ENCODE measurements at places on chromosomes 11 and 22.

GRCh38 chr11:18774801-18775200 is 16.8 kb downstream of the PTPN5 start:
- DNase-seq: no peak

DNA sequence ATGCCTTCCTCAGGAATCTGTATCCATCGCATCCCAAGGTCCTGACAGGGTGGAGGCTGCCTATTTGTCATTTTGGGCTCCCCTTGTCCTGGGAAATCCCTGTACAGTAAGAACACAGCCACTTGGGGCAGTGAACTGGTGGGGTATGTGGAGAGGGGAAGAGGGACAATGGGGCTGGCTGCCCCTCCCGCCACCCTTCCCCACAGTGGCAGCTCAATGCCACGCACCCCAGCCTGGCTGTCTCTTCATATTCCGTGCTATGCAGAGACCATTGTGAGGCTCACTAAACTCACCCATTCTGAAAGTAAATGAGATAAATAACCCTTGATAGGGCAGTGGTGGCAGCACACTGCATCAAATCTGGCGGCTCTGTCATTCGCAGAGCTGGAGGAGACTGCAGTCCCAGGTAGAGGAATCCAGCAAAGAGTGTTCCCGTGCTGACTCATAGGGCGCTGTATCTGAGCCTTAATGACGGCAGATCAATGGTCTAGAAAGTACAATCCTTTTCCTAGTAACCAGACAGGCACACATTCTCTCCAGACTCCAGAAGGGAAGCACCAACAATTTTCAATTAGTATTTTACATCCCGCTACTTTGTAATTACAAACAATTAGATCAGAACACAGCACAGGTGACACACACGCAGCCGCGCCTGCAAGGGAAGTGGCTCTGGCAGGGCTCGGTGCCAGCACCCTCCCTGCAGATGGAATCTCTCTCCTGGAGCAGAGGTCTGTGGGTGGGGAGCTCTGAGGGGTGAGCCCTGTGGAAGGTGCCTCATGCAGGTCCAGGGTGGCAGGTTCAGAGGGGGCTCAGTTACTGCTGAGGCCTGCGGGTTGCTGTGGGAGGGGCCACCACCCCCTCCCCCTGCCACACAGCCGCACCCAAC is 167.9 kb upstream of the B3GAT1 start:
- no peak for DNase-seq

GRCh38 chr11:27231530-27231929 is 131.5 kb downstream of the CCDC34 start:
- no peak for DNase-seq

DNA sequence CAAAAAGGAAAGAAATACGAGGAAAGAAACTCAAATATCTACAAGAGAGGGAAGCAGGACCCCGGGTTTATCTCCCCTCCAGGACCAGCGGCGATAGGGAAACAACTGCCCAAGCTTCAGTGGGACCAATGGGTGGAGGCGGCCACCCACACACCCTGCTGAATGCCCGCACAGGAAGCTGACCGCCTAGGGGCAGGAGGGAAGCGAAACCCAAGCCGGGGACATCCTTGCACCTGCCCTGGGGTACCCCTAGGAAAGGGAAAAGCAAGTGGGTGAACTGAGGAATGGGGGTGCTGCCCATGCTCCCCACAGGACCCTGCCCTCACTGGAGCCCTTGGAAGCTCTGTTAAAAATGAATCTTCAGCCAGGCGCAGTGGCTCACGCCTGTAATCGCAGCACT is 27.6 kb upstream of the HMOX1 start:
- DNase-seq: no peak

DNA sequence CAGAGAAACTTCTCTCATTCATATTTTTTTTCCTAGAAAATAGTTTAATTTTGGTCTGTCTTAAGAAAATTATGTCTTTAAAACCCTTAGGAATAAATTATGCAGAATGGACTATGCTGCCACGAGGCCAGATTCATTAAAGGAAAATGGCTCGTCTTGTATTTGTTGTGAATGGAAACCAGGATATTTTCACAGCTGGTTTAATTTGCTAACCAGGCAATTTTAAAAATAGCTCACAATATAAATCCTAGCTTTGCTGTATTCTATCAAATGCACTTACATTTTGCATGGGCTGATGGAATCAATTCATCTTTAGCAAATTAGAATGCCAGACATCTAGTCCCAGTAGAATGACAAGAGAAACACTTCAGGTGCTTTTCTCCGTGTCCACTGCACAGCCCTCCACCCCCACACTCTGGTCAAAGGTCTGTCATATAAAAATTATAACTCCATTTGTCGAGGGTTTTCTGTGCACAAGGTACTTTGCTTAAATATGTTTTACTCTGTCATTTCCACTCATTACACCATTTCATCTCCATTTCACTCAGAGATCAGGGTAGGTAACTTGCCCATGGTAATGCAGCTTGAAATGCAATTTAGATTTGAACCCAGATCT is 20.3 kb upstream of the TNRC6B start:
- DNase-seq: no peak

DNA sequence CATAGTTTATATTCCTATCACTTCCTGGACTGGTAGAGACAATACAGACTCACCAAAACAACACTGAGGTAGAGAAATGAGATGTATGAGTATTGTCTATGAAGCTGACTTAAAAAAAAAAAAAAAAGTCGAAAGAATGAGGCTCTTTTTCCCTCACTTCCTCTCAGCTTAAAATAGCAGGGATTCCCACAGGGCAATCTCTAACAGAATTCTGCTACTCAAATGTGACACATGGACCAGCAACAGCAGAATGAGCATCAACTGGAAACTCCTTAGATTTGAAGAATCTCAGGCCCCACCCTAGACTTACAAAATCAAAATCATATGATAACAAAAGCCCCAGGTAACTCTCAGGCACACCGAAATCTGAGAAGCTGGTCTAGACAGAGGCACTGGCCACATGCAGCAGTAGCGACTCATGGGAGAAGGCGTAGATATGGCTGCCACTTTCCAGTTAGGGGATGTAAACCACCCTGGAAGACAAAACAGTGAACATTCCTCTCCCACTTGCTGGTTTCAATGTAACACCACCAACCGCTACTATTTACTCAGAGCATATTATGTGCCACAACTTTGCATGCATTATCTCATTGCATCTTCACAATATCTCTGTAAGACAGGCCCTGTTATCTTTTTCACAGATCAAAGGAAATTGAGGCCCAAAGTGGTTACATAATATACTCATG is 128.0 kb downstream of the RBFOX2 start:
- DNase-seq: no peak

- no peak for DNase-seq
Observed at GRCh38 chr22:46071451-46072109, 78.7 kb upstream of the PPARA start.

DNA sequence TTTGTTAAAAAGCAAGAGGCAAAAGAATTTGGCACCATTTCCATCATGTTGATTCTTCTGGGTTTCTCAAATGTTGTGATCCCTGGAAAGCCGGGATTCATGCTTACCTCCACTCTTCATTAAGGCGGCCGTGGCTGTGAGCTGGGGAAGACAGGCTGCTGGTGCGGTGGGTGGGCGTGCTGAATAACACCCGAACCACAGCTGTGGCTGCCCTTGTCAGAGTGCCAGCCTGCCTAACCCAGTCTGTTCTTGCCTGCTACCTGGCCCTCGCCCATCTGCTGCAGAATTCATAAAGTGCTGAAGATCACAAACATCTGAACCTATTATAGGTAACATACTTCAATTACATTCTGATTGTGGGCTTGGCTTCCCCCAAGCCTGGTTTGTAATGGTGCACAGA is 95.8 kb upstream of the RCN1 start:
- no peak for DNase-seq

GRCh38 chr11:111937844-111938243 is 701 bp downstream of the DIXDC1 start:
- DNase-seq: no peak

- no peak for DNase-seq
Observed at GRCh38 chr22:41949297-41949965, 2.5 kb upstream of the CENPM start.

GRCh38 chr11:95776859-95777258 is 12.7 kb downstream of the FAM76B start:
- DNase-seq: no peak

GRCh38 chr11:122664188-122664587 is 8.7 kb downstream of the UBASH3B start:
- no peak for DNase-seq

DNA sequence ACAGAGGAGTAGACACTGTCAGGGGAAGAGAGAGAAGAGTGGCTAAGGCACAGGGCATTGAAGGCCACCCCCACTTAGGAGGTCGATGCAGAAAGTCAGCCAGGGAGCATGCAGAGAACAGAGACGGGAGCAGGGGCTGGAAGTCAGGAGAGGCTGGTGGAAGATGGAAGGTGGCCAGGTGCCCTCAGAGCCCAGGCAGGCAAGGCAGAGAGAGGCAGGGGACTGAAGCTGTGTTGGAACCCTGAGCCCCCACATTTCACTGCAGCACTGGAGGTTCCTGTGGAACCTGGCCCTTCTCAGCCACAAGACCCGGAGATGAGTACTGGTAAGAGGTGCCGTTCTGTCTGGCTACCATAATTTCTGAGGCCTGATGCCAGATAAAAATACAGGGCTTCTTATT is 238.3 kb upstream of the NCAM1 start:
- DNase-seq: no peak

DNA sequence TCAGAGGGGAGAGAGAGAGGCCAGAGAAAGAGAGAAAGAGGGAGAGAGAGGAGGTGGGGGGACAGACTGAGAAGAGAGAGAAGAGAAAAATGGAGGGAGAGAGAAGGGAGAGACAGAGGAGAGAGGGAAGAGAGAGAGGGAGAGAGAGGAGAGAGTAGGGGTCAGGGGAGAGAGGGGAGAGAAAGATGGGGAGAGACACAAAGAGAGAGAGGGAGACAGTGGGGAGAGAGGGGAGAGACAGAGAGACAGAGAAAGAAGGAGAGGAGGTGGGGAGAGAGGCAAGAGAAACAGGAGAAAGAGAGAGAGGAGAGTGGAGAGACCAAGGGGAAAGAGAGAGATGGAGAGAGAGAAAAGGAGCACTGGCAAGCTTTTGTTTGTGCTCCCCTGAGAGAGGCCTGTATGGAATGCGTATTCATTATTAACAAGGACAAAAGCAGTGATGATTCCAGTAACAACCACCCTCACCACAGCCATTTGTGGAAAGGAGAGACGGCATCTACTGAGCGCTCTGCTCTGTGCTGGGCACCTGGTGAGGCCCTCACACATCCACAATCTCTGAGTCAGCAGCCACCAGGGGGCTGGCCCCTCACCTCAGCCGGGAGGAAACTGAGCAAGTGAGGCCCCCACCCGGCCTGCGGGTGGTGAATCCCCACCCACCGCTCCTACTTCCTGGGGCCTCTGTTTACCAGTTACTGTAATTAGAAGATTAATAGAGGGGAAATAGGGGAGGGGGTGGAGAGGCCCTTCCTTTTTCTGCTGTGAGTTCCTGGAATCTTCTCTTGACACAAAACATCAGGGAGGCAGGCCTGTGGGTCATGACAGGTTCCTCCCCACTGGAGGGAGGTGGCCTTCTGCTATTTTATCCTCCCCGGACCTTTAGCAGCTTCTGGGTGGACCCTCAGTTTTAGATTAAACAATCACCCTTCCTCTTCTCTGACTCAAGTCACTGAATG is 14.6 kb upstream of the MIAT start:
- peak; percentile 61 for DNase-seq

DNA sequence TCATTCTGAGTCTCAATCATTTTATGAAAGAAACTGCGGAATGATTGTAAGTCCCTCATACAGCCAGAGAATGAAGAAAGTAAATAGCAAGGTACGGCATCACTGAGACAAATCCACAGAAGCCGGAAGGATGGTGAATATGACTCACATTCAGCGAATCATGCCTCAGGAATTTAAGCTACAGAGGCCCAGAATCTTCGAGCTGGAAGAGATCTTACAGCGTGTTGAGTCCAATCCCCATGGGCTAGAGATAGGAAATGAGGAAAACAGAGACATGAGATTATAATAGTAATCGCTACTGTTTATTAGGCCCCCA is 173.2 kb downstream of the KIF18A start:
- DNase-seq: no peak

DNA sequence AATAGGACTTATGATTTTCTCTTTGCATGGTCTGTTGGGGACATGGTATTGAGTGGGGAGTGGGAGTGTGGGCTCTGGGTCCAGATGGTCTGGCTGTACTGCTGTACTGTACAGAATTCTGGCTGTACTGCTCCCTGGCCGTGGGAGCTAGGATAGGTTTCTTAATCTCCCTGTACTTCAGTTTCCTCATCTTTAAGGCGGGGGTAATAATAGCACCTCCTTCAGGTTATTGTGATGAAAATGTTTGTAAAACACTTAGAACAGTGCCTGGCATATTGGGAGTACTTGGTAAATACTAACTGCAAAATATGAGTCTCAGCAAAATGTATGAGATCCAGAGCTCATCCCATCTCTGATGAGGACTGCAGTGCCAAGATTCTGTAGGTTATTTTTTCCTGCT is 198.6 kb downstream of the KIF18A start:
- no peak for DNase-seq

DNA sequence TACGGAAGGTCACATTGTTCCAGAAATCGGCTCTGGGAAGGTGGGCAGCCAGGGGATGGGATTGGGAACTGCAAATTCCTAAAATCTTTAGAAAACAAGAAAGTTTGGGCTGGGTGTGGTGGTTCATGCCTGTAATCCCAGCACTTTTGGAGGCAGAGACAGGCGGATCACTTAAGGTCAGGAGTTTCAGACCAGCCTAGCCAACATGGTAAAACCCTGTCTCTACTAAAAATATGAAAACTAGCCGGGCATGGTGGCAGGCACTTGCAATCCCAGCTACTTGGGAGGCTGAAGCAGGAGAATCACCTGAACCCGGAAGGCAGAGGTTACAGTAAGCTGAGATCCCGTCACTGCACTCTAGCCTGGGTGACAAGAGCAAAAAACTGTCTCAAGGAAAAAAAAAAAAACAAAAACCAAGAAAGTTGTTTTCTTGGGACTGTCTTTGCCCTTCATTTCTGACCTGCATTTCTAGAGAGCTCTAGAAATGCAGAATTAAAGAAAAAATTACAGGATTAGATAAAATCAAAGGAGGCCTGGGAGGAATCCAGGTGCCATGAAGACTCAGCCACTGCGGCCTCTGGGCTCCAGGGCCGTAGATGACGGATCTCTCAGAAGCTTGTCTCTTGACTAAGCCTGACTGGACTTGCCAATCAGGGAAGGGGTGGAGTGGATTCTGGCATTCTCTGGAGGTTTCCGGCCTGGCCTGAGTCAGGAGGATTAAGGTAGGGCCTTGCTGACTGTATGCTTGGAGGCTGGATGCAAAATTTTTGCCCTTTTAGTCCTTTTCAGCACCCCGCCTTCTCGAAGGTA is 5.3 kb upstream of the MALAT1 start:
- DNase-seq: no peak

DNA sequence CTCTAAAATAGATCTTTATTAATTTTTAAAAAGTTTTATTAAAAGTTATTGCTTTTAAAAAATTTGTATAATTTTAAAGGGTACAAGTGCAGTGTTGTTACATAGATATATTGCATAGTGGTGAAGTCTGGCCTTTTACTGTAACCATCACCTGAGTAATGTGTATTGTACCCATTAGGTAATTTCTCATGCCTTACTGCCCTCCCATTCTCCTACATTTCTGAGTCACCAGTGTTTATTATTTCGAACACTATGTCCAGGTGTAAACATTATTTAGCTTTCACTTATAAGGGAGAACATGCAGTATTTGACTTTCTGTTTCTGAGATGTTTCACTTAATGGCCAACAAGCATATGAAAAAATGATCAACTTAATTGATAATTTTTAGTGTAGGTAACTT is 2.3 kb downstream of the OR51G1 start:
- DNase-seq: no peak
